ENCODE measurements at places on chromosomes 5 and 9.

DNA sequence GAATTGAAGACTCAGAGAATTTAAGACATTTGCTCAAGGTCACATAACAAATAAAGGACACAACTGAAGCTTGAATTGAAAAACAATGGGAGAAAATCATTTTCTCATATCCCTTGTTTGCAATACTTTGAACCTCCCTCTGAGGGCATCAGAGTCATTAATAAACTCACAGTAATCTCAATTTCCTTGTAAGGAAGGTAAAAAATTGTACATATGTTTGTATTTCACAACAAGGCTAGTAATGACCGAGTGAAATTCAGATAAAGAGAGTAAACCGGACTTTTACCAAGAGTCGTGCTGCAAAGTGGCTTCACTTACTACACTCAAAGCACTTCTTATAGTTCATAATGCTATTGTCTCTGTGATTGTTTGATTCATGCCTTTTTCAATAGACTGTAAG lies 665.0 kb downstream of the NR2F1-AS1 start:
- DNase-seq: no peak

DNA sequence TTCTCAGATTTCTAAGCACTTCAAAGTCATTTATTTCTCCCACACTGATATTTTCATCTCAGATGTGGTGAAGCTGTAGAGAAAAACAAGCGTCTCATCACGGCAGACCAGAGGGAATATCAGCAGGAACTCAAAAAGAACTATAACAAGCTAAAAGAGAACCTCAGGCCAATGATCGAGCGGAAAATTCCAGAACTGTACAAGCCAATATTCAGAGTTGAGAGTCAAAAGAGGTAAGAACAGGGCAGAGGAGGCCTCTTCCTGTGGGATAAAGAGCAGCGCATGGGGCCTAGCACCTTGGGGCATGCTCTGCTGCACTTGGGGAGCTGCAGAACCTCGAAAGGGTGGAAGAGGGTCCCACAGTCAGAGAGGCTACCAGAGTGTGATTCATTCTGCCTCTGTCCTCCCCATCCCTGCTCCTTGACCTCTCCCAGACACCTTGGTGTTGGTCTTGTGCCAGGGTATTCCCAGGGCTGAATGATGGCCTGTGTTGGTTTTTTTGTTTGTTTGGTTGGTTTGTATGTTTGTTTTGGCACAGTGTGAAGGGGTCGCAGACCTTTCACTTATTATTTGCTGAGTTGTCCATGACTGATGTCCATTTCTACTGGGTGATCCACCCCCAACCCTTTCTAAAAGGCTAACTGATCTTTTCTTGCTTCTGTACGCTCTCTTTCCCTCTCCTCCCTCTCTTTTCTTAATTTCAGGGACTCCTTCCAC lies 248.9 kb downstream of the DOCK8 start:
- no peak for DNase-seq

DNA sequence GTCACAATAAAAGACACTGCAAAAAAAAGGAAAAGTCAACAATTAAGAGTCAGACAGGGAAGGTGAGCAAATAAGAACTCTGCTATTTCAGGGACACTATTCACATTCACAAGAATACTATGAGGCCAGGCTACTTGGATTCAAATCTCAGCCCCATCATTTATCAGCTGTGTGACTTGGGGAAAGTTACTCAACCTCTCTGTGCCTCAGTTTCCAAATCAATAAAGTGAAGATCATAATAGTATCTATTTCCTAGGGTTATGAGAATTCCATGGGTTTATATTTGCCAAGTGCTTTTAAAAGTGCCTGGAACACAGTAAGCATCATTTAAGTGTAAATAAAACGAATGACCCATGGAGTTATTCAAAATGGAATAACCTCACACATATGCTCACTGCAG lies 56.4 kb downstream of the ALDH7A1 start:
- no peak for DNase-seq

DNA sequence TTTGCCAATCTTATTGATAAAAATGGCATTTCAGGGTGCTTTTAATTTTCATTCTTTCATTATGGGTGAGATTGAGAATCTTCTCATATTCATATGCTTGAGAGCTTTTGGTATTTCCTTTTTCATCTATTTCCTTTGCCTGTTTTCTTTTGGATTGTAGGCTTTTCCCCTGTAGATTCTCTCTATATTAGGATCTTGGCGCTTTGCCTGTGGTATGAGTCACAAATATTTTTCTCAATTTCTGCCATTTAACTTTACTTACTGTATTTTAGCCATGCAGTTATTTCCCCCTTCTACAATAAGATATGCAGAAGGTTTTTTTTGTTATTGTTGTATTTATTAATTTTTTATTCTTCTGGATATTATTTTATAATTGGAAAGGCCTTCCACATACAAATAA lies 21.5 kb upstream of the KLF9 start:
- no peak for DNase-seq

GRCh38 chr9:10366171-10366779 lies 246.5 kb downstream of the PTPRD start:
- DNase-seq: no peak

GRCh38 chr9:125904155-125904851 lies 157.1 kb downstream of the PBX3 start:
- no peak for DNase-seq

DNA sequence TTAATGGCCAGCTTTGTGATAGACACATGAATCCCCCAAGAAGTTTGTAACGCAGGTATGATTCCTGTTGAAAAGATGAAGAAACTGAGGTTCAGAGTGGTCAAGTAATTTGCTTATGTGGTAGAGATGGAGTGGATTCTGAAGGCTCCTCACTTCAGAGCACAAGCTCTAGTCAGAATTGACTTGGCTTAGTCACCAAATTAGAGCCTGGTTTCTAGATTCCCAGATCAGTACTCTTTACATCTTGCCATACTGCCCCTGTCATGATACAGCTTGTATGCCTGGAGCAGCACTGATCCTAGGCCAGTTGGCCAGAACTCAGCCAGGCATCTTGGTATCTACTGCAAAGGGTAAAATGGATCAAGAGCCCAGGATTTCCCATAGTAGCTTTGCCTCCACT lies 284.4 kb upstream of the RFX3 start:
- DNase-seq: no peak

GRCh38 chr5:6744841-6745705 lies 31.8 kb downstream of the TENT4A start:
- no peak for DNase-seq

GRCh38 chr5:67305913-67306710 lies 109.5 kb upstream of the CD180 start:
- no peak for DNase-seq

DNA sequence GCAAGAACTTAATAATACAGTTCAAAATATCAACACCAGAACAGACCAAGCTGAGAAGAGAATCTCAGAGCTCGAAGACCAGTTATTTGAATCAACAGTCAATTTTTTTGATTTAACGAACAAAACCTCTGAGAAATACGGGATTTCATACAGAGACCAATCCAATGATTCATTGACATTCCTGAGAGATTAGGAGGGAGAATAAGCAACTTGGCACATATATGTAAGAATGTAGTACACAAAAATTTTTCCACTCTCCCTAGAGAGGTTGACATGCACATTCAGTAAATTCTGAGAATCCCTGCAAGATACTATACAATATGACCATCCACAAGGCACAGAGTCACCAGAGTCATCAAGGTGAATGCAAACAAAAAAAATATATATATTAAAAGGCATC lies 1577.3 kb upstream of the C9orf72 start:
- DNase-seq: no peak

DNA sequence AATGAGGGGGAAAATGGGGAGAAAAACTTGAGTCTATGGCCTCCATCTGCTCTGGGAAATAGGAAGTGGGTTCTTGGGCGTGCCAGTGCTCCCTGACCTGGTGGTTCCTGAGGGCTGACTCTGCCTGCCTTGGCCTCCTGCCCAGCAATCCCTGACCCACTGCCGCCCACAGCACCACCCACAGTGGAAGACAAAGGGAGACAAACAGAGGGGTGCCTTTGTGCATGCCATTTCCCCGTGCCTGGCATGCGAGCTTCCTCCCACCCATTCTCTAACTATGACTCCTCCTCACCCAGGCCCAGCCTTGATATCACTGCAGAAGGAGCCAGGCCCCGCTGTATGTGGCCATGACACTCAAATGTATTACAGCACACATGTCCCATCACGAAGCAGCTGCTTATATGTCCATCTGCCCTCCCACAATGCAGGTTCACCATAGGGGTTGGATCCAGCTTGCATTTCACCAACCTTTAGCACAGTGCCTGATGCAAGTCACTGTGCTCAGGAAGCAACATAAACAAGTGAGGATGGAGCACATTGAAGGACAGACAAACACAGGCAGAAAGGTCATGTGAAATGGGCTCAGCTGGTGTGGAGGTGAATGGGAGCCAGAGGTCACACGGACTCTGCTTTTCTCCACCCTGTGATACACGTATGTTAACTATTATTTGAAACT lies 84.4 kb downstream of the ADRB2 start:
- DNase-seq: no peak

DNA sequence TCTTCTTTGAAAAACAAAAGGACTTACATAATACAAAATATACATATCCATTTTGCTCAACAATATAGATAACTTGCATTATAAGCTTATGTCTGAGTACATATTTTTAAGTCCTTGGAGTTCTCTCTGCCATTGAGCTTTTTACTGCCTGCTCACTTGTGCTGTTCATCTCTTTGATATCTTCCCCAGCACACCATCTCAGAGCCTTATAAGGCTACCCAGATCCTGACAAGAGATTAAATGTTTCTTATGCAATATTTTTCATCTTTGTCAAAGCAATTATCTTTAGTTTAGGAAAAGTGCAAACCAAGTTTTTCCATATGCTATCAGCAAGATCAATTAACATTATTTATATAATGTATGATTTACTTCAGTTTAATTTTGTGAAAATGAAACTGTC lies 60.7 kb upstream of the ITGA1 start:
- DNase-seq: no peak
